HTR-8/SVneo (cell line): ENCODE measurements at places on chromosomes 12 and 14.
A peak's percentile ranks its signal among the peaks of the same experiment; 100 is the strongest.

- no peak for DNase-seq
Observed at GRCh38 chr14:65631040-65631439, 218.5 kb downstream of the FUT8 start.

- no peak for DNase-seq
Observed at GRCh38 chr14:100286484-100287191, 19.6 kb downstream of the SLC25A29 start.

GRCh38 chr14:22387776-22388241 is 201.2 kb downstream of the DAD1 start:
- no peak for DNase-seq

DNA sequence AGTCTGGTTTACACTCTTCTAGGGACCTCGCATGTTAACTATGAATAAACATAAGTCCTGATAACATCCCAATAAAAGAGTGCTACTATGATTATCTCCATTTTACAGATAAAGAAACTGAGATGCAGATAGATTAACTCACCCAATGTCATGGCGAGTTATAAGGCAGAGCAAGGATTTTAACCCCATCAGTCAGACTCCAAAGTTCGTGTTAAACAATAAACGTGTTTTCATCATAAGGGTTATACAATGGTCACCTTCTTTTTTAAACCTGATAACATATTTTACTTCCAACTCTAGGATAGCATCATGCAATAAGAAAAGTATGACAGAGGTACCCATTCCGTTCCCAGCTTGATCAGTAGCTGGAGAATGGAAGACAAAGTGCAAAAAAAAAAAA is 1.2 kb downstream of the AREL1 start:
- DNase-seq = no peak

DNA sequence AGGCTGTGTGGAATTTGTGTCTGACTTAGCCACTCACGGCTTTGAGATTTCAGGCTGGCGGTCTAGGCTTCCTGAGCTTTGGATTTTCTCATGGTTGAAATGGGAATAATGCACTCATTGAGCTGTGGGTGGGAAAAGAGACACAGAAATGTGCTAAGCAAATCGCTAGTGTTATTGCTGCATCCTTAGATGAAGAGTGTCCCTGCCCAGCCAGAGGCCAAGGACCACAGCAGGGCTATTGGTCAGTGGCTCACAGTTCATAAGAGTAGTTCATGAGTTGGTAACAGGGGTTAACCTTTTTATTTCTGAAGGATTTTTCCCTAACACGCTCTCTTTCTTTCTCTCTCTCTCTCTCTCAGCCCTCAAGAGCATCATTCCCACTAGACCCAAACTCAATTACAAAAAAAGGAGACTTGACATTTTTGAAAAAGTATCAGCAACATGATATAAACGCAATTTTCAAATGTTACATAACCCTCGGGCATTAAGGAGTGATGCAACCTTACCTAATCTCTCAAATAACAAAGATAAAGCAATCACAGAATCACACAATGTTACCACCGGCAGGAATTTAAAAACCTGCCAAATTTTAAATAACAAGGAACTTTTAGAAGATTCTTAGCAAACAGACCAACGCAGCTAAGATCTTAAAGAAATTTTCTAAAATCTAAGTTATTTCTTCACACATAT is 36.7 kb upstream of the RMST start:
- DNase-seq = no peak

- no peak for DNase-seq
Observed at GRCh38 chr12:34346372-34347034, 324.2 kb downstream of the ALG10 start.

DNA sequence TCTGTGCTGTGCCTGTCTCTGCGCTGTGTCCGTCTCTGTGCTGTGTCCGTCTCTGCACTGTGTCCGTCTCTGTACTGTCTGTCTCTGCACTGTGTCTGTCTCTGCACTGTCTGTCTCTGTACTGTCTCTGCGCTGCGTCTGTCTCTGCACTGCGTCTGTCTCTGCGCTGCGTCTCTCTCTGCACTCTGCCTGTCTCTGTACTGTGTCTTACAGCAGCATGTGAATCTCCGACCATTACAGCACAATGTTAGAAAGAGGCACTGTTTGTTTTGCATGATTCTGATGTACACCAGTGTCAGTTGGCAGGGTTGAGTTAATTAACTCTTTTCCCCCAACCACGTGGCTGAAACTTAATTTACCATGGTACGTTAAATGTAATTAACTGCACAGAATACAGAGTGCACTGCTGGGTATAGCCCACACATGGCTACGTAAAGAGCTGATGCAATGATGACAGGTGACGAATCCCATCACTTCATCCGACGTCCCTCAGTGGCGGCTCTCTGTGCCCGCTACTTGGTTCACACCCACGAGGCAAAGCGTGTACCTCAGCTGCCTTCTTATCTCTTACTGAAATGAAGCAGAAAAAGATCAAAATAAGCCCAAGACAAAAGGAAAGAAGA is 127.7 kb upstream of the SFSWAP start:
- no peak for DNase-seq

DNA sequence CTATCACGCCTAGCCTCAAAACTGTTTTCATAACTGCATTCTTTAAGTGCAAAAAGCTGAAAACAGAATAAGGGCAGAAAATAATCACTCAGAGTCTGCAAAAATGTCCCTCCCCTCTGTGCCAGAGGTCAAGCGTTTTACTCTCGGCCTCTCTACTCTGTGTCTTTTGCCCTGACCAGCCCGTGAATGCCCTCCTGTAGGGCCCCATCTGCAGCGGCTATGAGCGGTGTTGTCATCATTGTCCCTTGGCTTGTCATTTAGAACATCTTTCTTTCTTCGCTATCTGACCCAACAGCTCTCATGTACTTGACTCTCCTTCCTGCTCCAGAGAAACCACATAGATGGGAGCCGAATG is 21.7 kb downstream of the ELK3 start:
- DNase-seq = no peak

DNA sequence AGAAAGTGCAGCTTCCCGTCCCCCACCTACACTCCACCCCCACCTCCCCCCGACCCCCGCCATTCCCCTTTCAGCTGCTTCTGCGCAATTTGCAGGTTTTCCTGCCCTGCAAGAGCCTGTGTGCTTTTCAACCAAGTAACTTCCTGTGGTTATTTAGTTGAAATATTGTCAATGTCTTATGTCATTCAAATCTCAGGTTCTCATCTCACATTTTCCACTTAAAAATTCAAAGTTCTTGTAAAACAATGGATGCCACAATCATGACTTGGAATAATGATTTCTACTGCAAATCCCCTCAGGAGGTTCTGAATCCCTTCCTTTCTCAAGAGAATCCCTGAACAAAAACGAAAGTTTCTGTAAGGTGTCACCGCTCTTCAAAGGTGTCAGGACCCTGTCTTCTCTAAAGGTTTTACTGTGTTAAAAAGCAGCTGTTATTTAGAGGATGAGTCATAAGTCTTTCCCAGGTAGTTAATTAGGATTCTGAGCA is 31.6 kb downstream of the WBP11 start:
- DNase-seq = no peak

- no peak for DNase-seq
Observed at GRCh38 chr14:49367696-49368095, 218.5 kb downstream of the RPS29 start.

- DNase-seq = no peak
Observed at GRCh38 chr14:24074625-24075484, 3.5 kb downstream of the CPNE6 start.

- DNase-seq = no peak
Observed at GRCh38 chr12:64877363-64878004, 53.0 kb downstream of the TBC1D30 start.

GRCh38 chr14:78127961-78128360 is 42.2 kb upstream of the NRXN3 start:
- no peak for DNase-seq

GRCh38 chr14:92645841-92646478 is 102.5 kb downstream of the LGMN start:
- DNase-seq = no peak

DNA sequence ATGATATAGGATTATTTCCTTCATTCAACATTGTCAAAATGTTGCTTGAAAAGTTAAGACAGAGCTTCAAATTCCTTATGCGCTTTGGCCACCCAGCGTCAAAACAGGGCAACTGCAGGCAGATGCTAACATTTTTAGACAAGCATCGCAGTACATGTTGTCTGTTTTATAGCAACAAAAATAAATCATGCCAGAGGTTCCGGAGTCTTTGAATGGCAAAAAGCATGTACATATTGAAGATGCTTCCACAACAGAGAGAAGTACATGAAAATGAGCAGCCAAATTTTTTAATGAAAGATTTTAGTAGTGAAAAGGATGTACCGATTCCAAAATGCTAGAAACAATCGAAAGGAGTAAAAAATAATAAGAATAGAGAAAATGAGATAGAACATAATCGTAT is 49.8 kb upstream of the USP15 start:
- DNase-seq = peak; percentile 48

DNA sequence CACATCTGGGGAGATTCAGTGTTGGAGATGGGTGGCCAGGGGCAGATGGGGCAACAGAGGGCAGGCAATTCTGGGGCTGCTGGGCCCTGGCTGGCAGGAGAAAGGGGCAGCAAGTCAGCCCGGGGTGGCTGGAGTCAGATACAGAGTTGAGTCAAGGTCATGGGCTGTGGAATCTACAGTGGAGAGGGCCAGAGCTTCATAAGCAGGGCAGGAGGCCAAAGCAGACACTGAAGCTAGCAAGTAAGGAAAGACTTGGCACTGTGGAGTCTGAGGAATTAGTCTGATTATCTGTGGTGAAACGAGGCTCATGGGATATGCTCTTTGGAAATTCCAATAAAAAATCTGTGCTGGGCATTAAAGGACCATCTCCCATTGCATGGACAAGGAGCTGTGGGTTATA is 95.5 kb downstream of the TMX1 start:
- no peak for DNase-seq

- no peak for DNase-seq
Observed at GRCh38 chr12:65490250-65490649, 211.8 kb downstream of the MSRB3 start.

DNA sequence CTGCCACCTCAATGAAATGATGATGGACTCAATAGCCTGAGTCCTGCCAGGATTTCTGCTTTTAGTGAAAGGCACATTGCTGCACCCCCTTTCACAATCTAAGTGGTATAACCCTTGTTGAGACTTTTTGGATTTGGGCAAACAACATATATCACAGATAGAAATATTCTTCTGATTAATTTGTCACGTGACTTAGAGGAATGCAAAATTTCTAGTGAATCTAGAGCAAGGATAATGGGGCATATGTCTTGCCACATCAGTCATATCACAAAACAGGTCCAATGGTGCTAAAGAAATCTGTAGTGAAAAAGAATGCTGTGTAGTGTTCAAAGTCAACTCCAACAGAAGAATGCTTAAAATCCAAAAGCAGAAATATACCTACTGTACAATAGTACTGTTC is 1386.3 kb downstream of the LRFN5 start:
- no peak for DNase-seq

- DNase-seq = peak; percentile 63
Observed at GRCh38 chr12:121748571-121749265, 36.2 kb downstream of the TMEM120B start.

GRCh38 chr12:52432559-52433207 is 1.5 kb downstream of the KRT75 start:
- DNase-seq = no peak

DNA sequence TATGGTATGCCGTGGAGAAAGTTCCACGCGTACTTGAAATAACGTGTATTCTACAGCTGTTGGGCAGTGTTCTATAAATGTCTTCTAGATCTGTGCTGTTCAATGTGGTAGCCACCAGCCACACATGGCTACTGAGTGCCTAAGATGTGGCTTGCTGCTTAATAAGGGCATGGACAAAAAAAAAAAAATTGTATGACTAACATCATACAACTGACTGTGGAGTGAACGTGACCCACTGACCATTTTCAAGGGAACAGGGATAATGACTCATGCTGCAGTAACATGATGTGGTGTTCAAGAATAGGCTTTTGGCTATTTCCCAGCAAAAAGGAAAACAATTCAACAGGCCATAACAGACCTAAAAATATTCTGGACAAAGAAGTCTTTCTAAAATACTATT is 13.0 kb downstream of the ATG14 start:
- peak; percentile 95 for DNase-seq

- DNase-seq = peak; percentile 58
Observed at GRCh38 chr12:50620109-50620977, 115.6 kb downstream of the DIP2B start.
